ENCODE measurements at places on chromosomes 6 and 20.

- no peak overlapping the region for H3K4me3 ChIP-seq
- no peaks in the 10 kb centered on the region for H3K27me3 ChIP-seq
- H3K4me1 ChIP-seq: no peaks in the 10 kb centered on the region
- DNase-seq: no peak
- H3K36me3 ChIP-seq: no peaks in the 10 kb centered on the region
These were observed 249.6 kb downstream of the SOD2 start for GRCh38 chr6:159443417-159443920.

DNA sequence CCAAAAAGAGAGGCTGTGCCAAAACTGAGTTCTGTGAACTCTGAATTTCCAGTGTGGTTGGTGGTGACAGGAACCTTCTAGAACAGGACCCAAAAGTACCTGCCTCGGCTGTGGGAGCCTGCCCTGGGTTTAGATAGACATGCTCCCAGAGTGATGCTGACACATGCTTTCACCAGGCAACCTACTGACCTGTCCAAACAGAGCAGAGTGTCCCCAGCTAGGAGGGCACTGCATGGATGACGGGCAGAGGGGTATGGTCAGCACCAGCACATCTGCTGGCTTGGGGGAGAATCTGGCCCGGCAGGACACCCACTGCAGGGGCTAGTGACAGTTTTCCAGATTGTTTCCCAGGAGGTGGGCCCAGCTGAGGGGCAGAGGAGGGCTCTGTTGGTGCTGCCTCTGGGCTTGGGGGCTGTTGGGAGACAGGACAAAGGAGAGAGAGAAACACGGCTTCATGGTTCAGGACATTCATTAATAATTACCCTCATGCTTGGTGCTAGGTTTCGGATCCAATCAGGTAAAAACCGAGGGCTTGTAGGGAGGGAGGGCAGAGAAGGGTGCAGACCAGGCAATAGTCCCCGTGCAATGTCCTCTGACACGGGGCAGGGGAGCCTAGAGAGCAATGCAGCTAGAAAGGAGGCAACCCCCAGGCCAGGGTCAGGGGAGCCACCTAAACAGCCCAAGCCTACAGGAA lies 15.0 kb downstream of the KCNK5 start:
- DNase-seq: no peak
- no peak overlapping the region for H3K4me3 ChIP-seq

DNA sequence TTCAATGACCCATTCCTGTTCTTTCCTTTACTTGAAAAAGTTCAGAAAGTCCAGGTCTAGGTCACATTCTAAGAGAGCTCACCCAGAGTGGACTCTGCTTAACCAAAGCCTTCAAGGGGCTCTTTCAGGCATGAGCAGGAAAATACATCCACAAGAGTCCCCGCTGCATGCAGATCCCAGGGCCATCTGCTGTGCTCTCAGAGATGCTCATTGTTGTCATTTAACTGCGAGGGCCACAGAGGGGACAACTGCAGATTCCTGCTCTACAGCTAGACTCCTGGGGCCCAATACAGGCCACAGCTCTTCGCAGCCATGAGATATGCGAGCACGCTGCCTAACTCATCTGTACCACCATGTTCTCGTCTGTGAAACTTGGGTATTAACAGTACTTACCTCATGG lies 295.6 kb upstream of the QKI start:
- H3K27me3 ChIP-seq: no peaks in the 10 kb centered on the region
- H3K36me3 ChIP-seq: no peaks in the 10 kb centered on the region
- H3K4me3 ChIP-seq: no peak overlapping the region
- no peak for DNase-seq

DNA sequence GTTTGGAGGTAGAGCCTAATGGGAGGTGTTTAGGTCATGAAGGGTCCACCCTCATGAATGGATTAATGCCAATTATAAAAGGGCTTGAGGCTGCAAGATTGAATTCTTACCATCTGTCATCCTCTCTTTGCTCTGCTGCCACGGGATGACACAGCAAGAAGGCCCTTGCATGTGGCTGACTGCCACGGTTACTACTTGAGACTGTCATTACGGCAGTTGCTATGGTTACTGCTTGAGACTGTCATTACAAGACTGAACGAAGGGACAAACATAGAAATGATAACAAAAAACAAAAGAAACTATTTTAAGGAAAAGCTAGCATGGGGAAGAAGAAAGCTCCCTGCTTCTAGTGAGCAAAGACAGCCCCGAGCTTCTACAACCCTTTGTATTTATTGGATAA lies 715.0 kb downstream of the TFAP2A start:
- H3K27ac ChIP-seq: no peak overlapping the region
- no peaks in the 10 kb centered on the region for H3K36me3 ChIP-seq
- no peak overlapping the region for H3K4me3 ChIP-seq
- no peaks in the 10 kb centered on the region for H3K4me1 ChIP-seq

GRCh38 chr6:133208183-133208755 lies 32.9 kb upstream of the EYA4 start:
- DNase-seq: no peak
- H3K4me3 ChIP-seq: no peak overlapping the region
- H3K36me3 ChIP-seq: no peaks in the 10 kb centered on the region

Measured in kidney (tissue), 22 donors.